ENCODE measurements at places on chromosomes 13 and 19.

DNA sequence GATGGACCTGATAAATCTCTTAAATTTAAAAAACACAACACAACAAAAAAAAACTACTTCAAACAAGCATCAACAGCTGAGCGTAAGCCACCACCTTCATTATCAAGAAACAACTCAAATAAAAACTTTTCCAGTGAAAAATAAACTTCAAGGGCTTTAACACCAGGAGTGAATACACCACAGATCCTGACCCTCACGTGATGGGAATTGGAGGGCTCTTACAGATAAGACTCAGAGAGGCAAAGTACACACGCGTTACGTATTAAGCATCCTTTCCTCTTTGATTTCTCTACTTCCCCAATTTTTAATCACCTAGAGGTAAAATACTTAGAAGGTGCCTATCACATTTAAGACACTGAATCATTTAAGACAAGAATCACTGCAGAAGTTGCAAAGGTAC lies 573 bp upstream of the STARD13 start:
- DNase-seq, result no peak

GRCh38 chr19:46787331-46788261 lies 798 bp downstream of the SLC1A5 start:
- peak; percentile 46 for DNase-seq

- peak; percentile 84 for DNase-seq
These were observed 687 bp downstream of the ILF3 start for GRCh38 chr19:10654610-10655456.

DNA sequence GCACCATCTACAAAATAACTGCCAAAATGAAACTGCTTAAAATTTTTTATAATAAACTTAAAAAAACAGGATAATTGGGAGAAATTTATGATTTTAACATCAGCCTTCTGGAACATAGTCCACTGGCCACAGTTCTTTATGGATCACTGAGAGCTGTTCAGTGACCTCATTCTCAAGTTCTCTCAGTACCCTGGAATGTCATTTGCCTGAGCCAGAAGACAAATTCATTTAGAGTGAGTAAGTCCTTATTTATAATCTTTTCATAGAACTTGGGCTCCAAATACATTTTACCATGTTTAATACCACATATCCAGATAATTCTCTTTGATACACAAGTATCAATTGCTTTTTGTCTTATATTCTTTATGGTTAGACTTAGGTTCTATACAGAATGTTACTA lies 87.6 kb downstream of the CAB39L start:
- no peak for DNase-seq

DNA sequence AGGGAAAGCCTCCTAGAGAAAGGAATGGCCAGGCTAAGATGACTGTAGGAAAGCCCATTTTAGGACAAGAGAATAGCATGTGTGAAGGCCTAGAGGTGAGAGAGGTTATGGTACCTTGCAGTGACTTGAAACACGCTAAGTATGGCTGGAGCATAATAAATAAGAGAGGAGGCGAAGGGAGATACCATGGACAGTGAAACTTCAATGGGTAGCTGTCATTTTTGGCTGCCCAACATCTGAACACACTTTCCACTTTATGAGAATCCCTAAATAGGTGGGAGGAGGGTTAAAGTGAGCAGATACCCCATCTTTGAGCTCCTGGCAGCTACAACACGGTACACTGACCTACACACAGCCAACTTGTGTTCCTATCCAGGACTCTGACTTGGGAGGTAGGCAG lies 8.0 kb upstream of the IFT88 start:
- no peak for DNase-seq

GRCh38 chr13:36888645-36889044 lies 31.4 kb downstream of the SMAD9 start:
- DNase-seq, result no peak

All from DMS79 treated with DMSO at 0.1 percent for 48 hours (cell line).